Activated T-cell treated with anti-CD3 and anti-CD28 coated beads for 48 hours (primary cell): ENCODE measurements at places on chromosomes 13 and 19.

- DNase-seq = no peak
Observed at GRCh38 chr13:111963031-111963430, 103.9 kb upstream of the SOX1 start.

DNA sequence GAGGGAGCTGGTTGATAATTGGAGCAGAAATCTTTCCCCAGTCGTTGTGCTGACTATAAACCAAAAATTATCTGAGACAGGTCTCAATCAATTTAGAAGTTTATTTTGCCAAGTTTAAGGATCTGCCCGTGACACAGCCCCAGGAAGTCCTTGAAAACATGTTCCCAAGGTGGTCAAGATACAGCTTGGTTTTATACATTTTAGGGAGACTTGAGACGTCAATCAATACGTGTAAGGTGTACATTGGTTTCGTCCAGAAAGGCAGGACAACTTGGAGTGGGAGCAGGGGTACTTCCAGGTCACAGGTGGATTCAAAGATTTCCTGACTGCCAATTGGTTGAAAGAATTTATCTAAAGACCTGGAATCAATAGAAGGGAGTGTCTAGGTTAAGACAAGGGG lies 17.6 kb downstream of the CFAP97D2 start:
- DNase-seq = no peak

- no peak for DNase-seq
Observed at GRCh38 chr13:30862707-30863106, 43.4 kb upstream of the MEDAG start.

GRCh38 chr19:6518145-6518911 lies 12.5 kb upstream of the TNFSF9 start:
- DNase-seq = no peak

DNA sequence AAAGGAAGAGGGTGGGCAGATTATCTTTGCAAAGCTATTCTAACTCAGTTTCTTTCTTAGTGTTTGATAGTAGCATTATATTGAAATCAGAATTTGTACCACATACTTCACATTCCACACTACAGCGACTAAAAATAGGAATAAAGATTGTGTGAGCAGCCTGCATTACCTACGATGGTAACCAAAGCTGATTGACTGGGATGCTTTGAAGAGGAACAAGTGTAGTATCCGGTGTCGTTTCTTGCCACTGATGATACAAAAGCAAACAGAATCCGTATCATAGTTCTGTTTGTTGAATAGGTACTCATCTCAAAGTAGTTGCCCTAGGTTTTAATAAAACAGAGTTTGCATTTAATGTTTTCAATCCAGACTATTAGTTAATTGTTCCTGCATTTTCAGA lies 51.2 kb downstream of the FLT3 start:
- DNase-seq = no peak

DNA sequence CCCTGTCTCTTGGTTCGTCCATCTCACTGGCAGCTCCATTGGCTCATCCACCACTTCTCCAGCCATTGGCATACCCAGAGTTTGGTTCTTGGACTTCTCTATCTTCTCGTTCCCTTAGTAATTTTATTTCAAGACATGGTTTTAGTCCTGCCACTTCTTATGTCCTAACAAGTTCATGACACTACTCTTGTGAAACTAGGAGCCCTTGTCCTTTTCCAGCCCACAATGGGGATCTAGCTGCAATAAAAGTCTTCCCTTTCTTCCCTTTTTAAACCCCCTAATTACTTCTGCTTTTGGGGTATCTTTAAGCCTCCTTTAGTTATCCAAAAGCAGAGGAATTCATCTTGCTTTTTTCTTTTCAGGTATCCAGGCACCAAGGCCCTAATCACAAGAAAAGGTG lies 2.9 kb upstream of the RCBTB2 start:
- DNase-seq = no peak

GRCh38 chr13:51978796-51979556 lies 32.3 kb downstream of the ATP7B start:
- no peak for DNase-seq

- no peak for DNase-seq
Observed at GRCh38 chr13:30676672-30677071, 58.7 kb upstream of the ALOX5AP start.

DNA sequence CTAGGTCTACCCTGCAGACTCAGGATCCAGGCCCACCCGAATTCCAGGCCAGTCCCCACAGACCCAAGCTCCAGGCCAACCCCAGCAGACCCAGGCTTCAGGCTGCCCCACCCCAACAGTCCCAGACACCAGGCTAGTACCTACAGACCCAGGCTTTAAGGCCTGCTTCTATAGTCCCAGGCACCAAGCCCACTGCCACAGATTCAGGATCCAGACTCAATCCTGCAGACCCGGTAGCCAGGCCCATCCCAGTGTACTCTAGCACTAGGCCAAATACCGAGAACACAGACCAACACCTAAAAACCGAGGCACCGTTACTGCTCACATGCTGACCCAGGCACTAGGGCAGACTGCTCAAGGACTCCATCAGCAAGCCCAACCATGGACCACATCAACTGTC lies 862.3 kb downstream of the UQCRFS1 start:
- no peak for DNase-seq

DNA sequence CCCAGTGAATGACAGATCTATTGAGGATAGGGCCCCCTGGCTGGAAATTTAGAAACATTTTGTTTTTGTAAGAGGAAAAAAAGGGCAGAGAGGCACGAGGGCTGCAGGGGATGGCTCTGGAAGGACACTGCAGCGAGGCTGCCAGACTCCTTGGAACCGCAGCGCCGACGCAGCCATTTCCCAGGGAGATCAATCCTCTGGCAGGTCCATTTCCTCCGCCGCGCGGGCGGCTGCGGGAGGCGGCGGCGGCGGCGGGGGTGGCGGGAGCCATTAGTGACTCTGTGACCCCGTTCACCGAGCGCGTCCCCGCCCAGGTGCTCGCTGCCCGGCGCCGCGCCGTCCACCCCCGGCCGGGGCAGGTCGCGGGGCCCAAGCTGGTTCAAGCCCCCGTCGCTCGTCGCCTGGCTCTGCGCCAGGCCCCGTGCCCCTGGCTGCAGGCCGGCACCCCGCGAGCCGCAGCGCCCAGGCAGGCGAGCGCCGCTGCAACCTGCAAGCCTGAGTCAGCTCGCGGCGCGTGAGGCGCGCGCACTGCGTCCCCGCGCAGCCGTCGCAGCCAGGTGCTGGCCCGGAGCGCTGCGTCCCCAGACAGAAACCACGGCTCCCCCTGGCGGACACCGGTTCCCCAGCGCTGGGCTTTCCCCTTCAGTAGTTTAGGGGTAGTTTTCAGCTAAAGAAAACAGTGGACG lies 192.6 kb downstream of the KATNAL1 start:
- peak; percentile 90 for DNase-seq

GRCh38 chr19:5624741-5625278 lies 1.9 kb downstream of the SAFB start:
- no peak for DNase-seq

- DNase-seq = no peak
Observed at GRCh38 chr13:59710996-59711701, 452.6 kb downstream of the DIAPH3 start.

- no peak for DNase-seq
Observed at GRCh38 chr19:46350758-46351159, 3.9 kb downstream of the PPP5C start.

DNA sequence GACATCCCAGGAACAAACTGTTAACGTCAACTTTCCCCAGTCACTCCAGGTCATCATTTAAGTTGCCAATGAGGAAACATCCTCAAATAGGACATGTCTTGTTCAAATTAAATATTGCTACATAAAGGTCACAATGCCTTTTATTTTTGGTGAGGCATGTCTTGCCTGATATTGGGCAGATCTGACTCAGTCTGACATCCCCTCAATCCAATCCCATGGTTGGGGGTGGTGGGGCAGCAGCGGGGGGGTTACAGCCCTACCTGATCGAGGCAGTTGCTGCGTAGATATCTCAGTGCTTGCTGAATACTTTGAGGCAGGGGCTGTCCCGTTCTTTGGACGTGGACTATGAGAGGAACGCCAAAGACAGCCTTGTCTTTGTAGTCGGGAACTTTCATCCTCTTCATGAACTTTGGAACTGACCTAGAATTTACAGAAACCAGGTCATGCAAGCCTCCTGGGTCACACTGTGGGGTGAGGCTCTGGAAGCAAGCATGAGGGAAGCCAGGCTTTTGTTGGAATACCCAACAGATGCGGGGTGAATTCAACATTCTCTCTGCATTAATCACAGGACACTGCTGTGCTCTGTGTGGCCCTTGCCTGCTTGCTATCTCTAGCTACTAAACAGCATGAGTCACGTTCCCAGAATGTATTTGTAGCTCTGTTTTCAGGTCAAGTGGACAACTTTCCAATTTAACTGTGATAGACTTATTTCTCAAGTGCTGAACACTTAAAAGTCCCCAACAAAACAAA lies 109.8 kb downstream of the KL start:
- no peak for DNase-seq

GRCh38 chr13:31878955-31879354 lies 139.6 kb downstream of the RXFP2 start:
- no peak for DNase-seq

- DNase-seq = no peak
Observed at GRCh38 chr13:102090532-102090931, 311.3 kb downstream of the FGF14 start.

GRCh38 chr19:39645800-39646411 lies 9.8 kb upstream of the LGALS16 start:
- no peak for DNase-seq

- no peak for DNase-seq
Observed at GRCh38 chr13:109656206-109656605, 130.2 kb downstream of the IRS2 start.

- peak; percentile 35 for DNase-seq
Observed at GRCh38 chr13:20924758-20925394, 22.3 kb upstream of the XPO4 start.

GRCh38 chr19:14118165-14119051 lies 846 bp upstream of the PRKACA start:
- no peak for DNase-seq

DNA sequence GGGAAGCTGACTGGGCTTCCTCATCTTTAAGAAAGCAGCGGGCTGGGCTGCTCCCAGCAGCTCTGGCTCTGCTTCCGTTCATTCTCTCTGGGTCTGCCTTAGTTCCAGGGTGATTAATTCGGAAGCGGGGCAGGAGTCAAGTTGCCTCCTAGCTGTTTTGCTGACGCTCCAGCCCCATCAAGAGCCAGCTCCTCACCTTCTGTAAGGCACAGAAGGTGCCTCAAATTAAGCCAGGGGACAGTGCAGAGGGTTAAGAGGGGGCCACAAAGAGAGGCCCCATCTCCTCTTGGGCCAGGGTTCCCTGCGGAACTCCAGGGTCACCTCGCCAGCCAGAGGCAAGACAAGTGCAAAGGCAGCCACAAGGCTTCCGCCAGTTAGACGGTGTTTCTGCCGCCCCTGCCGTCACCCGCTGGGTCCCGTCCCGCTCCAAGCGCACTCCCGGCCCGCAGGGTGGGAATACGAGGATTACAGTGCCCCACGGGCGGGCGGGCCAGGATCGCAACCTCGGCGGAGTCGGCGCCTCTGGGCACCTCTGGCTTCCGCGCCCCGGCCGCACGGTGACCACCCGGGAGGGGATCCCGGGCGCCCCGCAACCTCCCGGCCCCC lies 508 bp downstream of the SLC15A1 start:
- DNase-seq = no peak

GRCh38 chr19:1251330-1252220 lies 3.2 kb downstream of the MIDN start:
- peak; percentile 55 for DNase-seq

DNA sequence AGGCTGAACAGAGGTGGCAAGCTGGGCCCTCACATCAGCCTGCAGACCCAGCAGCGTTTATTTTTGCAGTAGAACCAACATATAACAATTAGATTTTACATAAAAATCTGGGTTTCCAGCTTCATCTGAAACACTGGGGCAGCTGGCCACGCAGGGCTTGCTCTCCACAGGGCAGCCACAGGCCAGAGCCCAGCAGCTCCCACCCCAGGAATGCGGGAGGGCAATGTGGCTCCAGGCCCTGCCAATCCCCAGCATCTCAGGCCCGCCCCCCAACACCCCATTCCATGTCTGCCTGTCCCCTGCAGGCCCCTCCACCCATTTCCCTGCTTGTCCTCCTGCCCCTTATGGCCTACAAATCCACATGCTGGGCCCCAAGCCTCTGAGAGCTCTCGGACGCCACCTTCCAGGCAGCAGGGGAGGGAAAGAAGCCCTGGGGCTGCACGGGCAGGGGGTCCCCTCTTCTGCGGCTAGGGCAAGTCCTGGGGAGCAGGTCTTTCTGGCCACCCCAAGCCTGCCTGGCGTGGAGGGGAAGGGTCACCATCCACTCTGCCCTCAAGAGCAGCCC lies 15.0 kb upstream of the VSTM2B start:
- DNase-seq = no peak

DNA sequence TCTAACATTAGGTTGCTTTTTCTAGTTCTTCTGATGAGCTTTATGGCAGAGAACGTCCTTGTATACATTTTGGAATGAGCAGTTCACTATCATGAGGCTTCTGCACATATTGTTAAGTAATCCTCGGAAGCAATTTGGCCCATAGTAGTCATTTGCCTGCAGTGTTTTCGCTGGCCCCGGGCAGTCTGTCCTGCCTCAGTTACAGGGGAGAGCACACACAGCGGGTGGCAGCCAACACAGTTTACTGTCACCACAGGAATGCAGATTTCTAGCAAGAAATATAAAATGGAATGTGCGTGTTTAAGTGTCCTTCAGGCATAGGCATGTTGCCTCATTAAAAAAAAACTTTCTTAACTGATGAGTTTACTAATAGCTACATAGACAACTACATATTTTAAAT lies 71.5 kb upstream of the GJB6 start:
- no peak for DNase-seq

DNA sequence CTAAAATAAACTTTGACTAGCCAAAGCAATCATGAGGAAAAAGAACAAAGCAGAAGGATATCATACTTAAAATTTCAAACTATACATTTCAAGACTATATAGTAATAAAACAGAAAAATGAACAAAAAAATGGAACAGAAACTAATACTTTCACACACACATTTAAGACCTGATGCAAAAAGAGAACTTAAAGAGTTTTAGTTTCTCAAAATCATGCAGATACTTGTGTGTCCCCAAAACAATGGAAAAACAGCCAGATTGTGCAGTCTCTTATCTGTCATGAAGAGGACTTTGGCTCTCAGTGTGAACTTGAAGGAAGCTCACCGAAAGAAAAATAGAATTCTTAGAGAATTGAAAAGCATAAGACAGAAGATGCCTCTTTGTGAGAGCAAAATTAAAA lies 16.1 kb downstream of the ZNF506 start:
- no peak for DNase-seq

- DNase-seq = no peak
Observed at GRCh38 chr19:55675661-55676354, 782 bp downstream of the EPN1 start.

GRCh38 chr13:110478405-110479214 lies 82.9 kb downstream of the RAB20 start:
- no peak for DNase-seq

- DNase-seq = no peak
Observed at GRCh38 chr13:23776698-23777574, 112.3 kb downstream of the MIPEP start.

- DNase-seq = no peak
Observed at GRCh38 chr13:40271271-40271885, 395.1 kb downstream of the FOXO1 start.

GRCh38 chr19:51621178-51621577 lies 9.0 kb downstream of the SIGLEC5 start:
- DNase-seq = no peak
